NCI-H187 (cell line): ENCODE measurements at places on chromosomes 4 and X.

DNA sequence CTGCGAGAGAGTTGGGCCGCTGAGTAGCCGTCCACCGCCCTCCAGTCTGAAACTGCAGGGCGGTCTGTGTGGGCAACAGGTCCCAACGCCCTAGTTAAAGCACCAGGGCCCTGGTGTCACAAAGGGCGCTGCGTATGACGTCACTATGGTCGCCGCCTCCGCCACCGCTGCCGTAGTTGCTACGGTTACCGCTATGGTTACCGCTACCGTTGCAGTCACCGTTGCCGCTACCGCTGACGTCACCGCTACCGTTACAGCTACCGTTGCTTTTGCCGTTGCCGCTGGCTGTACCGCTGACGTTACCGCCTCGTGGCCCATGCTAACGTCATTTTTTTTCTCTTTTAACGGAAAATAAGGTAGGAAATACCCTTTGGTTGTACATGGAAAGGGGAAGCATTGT is at the start of gene PPP1R2C:
PPP1R2C (minus strand) TSS at position 68 of the 400 bp plus-strand sequence. CDS start 84 bp downstream, outside the sequence.
- DNase-seq, result no peak

DNA sequence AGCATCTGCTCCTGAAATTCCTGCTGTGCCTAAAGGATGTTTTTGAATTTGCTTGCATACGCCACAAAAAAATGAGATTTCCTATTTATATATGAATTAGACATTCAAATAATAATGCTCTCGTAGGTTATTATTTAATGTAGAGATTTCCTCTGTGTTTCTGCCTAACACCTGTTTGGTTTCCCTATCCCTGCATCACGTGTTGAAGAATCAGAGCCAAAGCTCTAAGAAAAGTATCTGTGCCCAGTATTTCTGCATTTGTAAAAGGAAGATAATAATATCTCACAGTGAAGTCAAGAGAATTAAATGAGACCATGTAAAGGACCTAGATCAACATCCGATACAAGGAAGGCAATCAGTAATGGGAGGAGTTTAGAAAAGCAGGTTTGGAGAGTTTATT is 179.5 kb downstream of the HNRNPD start:
- no peak for DNase-seq

DNA sequence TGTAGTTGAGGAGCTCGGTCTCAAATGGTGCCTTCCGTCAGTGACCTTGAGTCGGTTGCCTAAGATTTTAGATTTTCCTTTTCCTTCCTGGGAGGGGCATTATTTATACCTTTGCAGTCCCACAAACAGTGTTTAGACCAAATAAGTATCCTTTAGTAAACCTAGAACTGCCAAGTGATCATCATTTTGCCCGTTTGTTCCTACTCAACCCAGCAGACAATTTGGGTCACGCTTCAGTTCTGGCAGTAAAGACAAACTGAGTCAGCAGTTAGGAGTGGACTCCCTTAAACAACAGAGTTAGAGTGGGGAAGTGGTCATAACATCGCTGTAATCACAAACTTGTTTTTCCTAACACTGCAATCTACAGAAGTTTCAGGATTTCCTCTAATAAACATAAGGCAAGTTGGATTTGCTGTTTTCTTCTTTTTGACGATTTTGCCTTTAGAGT is 777 bp upstream of the WDFY3 start:
- no peak for DNase-seq

- no peak for DNase-seq
Measured at GRCh38 chrX:56798866-56799758, 70.1 kb downstream of the NBDY start.

- DNase-seq, result no peak
Measured at GRCh38 chrX:133610056-133610455, 194.8 kb upstream of the GPC4 start.

DNA sequence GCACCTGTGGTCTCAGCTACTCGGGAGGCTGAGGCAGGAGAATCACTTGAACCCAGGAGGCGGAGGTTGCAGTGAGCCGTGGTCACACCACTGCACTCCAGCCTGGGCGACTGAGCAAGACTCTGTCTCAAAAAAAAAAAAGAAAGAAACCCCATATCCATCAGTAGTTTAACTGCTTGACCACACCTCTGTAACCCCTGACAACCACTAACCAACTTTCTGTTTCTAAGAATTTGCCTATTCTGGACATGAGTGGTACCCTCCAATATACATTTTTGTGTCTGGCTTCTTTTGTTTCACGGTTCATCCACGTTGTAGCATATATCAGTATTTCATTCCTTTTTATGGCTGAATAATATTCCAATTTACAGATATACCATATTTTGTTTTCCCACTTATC is 9.1 kb downstream of the PPAT start:
- no peak for DNase-seq

GRCh38 chr4:39660045-39660444 is 21.4 kb upstream of the SMIM14 start:
- no peak for DNase-seq

DNA sequence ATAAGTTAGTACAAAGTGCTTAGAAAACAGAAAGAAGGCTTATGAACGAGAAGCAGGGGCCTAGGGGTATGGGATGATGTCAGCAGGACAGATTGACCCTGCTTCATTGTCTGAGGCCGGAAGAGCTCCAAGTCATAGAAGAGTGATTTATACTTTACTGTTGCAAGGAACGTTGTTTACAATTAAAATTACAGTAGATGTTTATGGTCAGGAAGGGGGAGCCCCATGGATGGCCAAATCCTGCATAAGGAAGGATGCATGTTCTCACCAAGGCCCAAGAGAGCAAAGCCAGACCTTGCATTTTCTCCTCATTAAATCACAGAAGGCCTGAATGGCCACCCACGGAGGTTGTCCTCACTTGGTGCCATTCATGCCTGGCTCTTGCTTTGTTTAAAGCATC is 115.3 kb downstream of the LDB2 start:
- DNase-seq, result no peak

- no peak for DNase-seq
Measured at GRCh38 chrX:118225711-118226428, 109.3 kb upstream of the KLHL13 start.

DNA sequence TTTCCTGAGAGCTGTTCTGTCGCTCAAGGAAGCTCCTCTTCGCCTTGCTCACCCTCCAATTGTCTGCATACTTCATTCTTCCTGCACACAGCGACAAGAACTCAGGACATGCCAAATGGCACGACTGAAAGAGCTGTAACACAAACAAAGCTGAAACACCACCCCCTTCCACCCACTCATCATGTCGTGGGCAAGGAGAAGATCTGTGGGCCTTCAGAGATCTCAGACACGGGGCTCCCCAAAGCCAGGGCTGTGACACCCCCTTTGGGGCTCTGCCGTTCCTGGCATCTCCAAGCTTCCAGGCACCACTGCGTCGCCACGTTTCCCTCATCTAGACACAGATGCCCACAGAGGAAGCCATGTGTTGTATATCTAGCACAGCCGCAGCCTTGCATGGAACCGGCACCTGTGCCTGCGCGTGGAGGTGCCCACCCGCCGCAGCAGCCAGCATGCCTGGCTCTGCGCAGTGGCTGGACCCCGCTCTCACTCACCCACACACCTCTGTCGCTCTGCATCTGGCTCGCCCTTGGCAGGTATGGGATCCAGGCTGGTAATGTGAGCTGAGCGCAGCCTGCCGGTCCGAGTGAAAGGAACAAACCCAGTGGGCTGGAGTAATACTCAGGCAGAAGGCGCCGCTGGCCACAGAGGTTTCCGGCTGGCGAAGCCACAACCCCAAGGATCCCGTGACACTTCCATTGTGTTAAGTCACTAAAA is 676.4 kb upstream of the INTU start:
- no peak for DNase-seq

- DNase-seq, result no peak
Measured at GRCh38 chrX:81120936-81121371, 80.8 kb downstream of the HMGN5 start.

DNA sequence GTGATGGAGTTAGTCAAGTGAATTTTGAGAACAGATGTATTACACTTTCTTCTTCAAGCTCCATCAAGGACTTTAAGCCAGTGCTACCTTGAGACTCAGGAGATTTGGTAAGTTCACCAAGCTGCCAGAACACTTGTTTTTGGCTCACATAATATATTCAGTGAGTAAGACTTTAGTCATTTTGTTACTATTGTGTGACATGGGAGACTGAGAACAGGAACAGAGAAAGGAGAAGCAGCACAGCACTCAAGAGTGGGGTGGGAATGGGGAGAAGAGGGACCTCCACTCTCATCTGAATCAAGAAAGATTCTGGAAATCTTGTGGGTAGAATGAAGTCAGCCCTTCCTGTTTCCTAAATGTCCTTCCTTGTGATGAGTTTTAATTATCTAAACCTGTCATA is 87.3 kb upstream of the TET2 start:
- DNase-seq, result no peak
